Muscle of leg (tissue), 16 donors: ENCODE measurements at places on chromosomes 3 and 15. TPM values are rescaled to one million over a fixed set of nuclear protein-coding genes. Genes with fewer than 3 reads are reported as not detected.

The CPLX3 gene
- total RNA-seq: not detected

The ZKSCAN7 gene
- total RNA-seq: 10.9 TPM

DNA sequence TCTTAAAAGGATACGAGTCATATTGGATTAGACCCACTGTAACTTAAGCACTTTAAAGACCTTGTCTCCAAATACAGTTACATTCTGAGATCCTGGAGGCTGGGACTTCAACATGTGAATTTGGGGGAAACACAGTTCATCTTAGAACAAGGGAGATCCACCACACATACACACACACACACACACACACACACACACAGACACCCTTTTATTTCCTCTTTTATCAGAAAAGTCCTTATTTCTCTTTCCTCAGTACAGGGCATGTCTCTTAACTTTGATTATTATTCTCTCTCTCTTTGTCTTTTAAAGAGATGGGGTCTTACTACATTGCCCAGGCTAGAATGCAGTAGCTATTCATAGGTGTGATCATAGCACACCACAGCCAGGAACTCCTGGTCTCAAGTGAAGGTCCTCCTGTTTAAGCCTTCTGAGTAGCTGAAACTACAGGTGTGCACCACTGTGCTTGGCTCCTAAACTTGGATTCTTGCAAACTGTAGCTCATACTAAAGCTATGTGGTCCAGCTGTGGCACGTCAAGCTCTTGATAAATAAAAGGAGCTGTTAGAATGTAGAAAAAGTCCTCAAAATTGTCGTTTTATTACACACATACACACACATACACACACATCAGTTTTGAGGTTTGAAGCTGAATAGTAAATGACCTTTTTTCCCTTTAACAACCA, 7.4 kb downstream of the GOLM2 start:
- H3K27me3 ChIP-seq: no peaks in the 10 kb centered on the region
- no peaks in the 10 kb centered on the region for H3K4me1 ChIP-seq
- H3K4me3 ChIP-seq: no peak overlapping the region
- no peak for DNase-seq

The PRTG gene
- total RNA-seq: 5.7 TPM
